ENCODE measurements at places on chromosomes 3 and 15. TPM values are rescaled to one million over a fixed set of nuclear protein-coding genes. Genes with fewer than 3 reads are reported as not detected.

The SLC12A1 gene
- not detected for polyA plus RNA-seq

The SNTN gene
- polyA plus RNA-seq = not detected

The PIAS1 gene
- polyA plus RNA-seq = 156 TPM

The SAMD7 gene
- not detected for polyA plus RNA-seq

The DPP8 gene
- 52.4 TPM for polyA plus RNA-seq

The TMEM108 gene
- polyA plus RNA-seq = not detected

The CSPG4 gene
- not detected for polyA plus RNA-seq

The PRR20G gene
- polyA plus RNA-seq = not detected

The GASK1A gene
- polyA plus RNA-seq = not detected

The SERP1 gene
- 160 TPM for polyA plus RNA-seq

All from CD4-positive, CD25-positive, alpha-beta regulatory T cell (primary cell).